ENCODE measurements at places on chromosomes 5 and 9.
A peak's percentile ranks its signal among the peaks of the same experiment; 100 is the strongest.

- no peak for DNase-seq
These were observed 405.0 kb downstream of the ENC1 start for GRCh38 chr5:74235552-74235951.

DNA sequence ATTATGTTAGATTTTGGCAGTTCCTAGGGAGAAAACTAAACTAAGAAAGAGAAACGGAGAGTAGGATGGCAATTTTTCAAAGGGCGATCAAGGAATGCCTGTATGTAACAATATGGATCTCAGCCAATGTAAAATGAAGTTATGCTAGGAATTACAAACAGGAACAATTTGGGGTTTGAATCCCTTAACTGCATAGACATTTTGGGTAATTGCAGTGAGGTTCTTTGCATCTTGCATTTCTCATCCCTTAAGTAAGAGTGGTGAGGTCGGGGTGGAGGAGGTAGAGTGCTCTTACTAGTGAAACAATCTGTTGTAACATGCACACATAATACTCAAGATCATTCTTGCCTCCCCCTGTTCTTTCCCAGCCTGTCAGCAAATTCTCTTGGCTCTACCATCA, 137.6 kb downstream of the NPR3 start:
- DNase-seq = no peak

DNA sequence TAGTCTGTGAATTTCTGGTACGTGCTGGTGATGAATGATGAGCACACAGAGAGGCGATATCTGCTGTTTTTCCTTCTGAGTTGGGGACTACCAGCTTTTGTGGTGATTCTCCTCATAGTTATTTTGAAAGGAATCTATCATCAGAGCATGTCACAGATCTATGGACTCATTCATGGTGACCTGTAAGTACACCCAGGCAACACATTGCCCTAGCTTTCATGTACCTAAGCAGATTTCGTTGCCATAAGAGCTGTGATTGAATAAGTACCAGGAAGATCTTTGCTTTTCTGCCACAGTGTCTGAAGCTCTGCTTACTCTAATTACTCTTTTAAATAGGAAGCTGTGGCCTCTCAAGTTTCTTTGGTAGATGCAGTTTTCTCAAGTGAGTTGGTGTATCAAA, 397.8 kb downstream of the ARRDC3 start:
- DNase-seq = no peak

GRCh38 chr5:76494201-76494600, 91.1 kb downstream of the IQGAP2 start:
- DNase-seq = no peak

- DNase-seq = no peak
These were observed 10.2 kb upstream of the DAB2IP start for GRCh38 chr9:121641224-121641611.

- DNase-seq = no peak
These were observed 7.2 kb upstream of the IRX2 start for GRCh38 chr5:2758632-2759031.

DNA sequence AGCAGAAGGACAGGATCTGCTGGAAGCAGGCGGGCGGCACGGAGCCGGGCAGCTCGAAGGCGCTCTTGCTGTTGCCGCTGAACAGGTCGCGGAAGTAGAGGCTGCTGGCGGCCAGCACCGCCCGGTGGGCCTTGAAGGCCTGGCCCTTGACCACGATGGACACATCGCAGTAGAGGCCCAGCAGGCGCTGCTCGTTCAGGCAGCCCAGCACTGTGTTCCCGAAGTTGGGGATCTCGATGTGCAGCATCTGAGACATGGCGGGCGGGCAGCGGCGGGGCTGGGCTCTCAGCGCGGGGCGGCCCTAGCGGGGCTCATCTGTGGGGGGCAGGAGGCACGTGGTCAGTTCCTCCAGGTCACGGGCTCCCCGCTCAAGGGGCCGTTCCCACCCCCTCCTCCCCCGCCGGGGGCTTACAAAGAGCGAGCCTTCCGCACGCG, 44.8 kb downstream of the NACC2 start:
- DNase-seq = no peak

DNA sequence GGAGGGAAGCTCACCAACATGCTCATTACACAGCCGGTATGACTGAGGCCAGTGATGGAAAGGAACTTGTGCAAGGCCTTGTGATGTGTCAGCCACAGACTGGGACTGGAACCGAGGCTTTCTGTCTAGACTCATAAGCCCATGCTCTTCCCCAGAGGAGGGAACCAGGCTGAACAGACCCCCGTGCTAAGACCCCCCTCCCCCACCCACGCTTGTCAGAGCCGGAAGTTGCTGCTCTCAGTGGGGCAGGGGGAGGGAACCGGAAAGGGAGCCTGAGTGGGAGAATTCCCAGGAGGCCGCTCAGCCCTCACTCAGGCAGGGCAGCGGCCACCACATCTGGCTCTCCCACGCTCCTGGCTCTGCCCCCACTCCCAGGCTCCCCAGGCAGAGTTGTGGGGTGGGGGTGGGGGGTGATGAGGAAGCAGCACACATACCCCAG, 4.1 kb upstream of the PDGFRB start:
- no peak for DNase-seq

DNA sequence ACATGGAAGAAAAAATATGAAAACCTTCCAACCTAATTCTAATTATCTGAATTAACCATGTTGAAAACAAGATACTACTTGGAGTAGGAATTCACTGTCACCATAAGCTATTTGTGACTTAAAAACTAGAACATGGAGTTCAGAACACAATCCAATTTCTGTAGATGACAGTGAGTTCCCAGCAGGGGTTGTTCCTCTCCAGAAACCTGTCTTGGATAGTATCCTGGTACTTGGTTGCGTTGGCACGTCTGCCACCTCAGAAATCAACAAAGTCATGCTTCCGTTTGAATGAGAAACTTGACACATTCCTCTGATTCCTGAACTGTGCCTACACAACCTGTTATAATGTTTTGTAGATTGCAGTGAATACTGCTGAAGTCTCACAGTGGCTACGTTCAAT, 789.9 kb upstream of the DMAC1 start:
- DNase-seq = no peak

DNA sequence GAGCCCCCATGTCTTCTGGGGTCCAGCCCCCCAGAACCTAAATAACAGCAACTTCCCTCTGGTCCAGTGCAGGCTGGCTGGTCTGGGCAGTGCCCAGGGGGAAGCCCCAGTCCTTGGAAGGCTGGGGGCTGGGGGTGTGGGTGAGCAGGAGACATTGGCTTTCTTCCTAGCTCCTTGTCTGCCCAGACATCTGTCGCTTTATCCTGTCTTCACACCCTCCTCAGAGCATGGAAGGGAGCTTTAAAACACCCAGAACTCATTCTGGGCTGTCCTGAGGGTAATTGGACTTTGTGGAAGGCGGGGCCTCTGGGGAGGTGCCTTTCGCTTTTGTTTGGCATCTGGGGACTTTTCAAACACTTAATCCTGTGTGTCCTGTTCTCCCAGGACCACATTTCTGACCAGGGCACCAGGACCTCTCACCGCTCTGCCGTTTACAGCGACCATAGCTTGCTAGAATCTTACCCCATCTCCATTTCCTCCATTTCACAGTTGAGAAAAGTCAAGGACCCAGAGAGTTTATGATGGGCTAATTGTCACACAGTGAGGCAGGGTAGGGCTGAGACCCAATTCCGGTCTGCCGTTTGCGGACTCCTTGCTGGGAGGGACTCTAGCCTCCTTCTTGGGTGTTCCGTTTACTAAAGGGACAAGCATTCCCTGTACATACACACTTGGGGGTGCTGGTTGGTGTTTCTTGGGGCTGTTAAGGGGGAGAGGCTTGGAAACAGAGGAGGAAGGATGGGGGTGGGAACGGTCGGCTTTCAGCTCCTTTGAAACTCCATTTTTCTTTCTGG, 1.1 kb downstream of the GSN start:
- no peak for DNase-seq

- DNase-seq = no peak
These were observed 17.6 kb upstream of the FCHO2 start for GRCh38 chr5:72938206-72938605.

- no peak for DNase-seq
These were observed 232.4 kb downstream of the SAXO1 start for GRCh38 chr9:18800579-18800978.

GRCh38 chr5:174419540-174420132, 304.7 kb upstream of the MSX2 start:
- DNase-seq = peak; percentile 88

- DNase-seq = no peak
These were observed 81.9 kb upstream of the FREM1 start for GRCh38 chr9:14992081-14992480.

DNA sequence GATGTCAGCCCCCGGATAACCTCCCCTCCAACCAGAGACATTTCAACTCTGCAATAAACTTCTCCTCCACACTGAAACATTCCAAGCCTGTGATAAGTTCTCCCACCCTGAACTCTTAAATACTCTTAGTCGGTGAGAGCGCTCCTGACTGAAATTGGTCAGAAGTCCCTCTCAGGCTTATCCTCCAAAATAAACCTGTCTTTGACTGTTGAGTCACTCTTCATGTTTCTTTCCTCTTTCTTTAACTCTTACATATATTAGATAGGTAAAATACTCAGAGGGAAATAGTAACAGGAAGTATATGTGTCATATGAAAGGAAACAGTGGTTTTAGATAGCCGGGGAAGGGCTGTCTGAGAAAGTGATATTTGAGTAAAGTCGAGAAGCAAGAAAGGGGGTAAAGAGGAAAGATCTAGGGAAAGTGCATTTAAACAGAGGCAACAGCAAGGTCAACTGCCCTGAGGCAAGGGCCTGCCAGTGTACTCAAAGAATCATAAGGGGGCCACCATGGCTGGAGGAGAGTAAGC, 11.0 kb upstream of the FAM81B start:
- no peak for DNase-seq

- DNase-seq = no peak
These were observed 321.9 kb downstream of the CDK5RAP2 start for GRCh38 chr9:120258096-120258495.

- no peak for DNase-seq
These were observed 180.5 kb downstream of the CNTLN start for GRCh38 chr9:17315341-17315740.

GRCh38 chr5:27612161-27612560, 573.8 kb upstream of the CDH9 start:
- DNase-seq = no peak

- no peak for DNase-seq
These were observed 3.5 kb upstream of the DDX41 start for GRCh38 chr5:177520271-177520670.

- DNase-seq = no peak
These were observed 44.3 kb upstream of the EXOC3 start for GRCh38 chr5:398475-399295.

- DNase-seq = peak; percentile 34
These were observed 530 bp downstream of the BBLN start for GRCh38 chr9:128160603-128160987.

- no peak for DNase-seq
These were observed 1104.8 kb upstream of the COX7C start for GRCh38 chr5:85512896-85513295.

DNA sequence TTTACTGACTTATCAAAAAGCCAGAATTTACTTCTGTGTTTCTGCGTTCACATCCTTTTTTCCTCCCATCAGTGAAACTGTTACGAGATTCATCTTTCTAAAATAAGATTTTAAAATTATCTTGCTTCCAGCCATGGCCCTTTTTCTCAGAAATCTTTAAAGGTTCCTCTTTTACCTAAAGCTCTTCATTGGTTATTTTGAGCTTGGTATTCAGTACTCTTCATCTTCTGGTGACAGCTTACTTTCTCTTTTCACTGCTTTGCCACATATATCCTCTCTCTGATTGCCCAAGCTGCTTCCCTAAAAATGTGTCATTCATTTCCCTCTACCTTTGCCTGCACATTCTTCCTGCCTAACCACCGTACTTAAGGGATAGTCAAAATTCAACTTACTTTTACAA, 32.3 kb downstream of the TGFBR1 start:
- DNase-seq = no peak

GRCh38 chr9:121071756-121072421, 2.9 kb upstream of the CNTRL start:
- DNase-seq = peak; percentile 9

DNA sequence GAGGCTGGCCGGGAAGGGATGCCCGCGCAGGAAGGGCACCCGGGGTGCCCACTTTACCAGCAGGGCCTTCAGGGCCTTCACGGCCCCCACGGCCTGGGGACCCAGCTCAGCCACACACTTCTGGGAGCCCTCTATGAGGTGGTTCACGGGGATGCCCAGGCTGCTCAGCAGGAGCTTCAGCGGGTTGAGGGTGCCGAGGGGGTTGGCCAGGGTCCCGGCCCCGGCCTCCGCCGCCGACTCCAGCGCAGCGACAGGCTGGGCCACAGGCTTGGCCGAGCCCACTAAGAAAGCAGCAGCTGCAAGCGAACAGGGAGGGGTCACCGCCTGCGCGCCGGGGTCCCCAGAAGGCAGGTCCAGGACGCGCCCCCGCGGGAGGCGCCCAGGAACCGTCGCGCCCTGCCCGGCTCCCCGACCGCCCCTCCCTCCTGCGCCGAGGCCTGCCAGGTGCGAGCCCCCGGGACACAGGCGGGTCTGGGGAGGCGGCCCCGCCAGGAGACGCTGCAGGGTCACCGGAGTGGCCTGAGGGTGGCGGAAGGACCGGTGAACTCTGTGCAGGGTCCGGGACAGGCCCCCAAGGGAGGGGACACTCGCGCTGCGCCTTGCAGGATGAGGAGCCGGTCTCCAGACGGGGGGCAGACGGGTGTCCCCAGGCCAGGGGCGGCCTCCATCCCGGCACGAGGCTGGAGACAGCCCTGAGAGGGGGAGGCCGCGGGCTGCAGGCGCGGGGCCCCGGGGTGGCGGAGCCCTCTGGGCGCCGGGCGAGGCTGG, 572 bp downstream of the SCGB3A1 start:
- DNase-seq = no peak

Data from activated gamma-delta T cell treated with Interleukin-2 at 50 U/mL for 16 hours (primary cell).